ENCODE measurements at places on chromosomes 7 and 10. TPM values are rescaled to one million over a fixed set of nuclear protein-coding genes. Genes with fewer than 3 reads are reported as not detected.

- peak; percentile 64 for DNase-seq
Observed at GRCh38 chr7:156751319-156751718, 110.7 kb downstream of the RNF32 start.

DNA sequence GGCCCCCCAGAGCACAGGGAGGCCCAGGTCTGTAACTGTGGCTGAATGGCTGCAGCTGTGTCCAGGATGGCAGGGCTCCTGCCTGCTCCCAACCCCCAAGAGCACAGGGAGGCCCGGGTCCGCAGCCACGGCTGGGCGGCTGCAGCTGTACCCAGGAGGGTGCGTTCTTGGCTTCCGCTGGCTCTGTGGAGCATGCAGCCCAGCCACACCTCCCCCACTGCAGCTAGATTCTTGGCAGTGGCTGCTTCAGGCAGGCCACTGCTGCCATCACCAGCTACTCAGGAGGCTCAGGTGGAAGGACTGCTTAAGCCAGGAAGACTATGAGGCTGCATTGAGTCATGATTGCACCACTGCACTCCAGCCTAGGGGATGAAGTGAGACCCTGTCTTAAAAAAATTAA lies 27.9 kb downstream of the C7orf25 start:
- no peak for DNase-seq

GRCh38 chr7:127901895-127902703 lies 129.1 kb downstream of the LRRC4 start:
- DNase-seq: no peak

GRCh38 chr10:4945766-4946717 lies 17.2 kb upstream of the AKR1C1 start:
- no peak for DNase-seq

DNA sequence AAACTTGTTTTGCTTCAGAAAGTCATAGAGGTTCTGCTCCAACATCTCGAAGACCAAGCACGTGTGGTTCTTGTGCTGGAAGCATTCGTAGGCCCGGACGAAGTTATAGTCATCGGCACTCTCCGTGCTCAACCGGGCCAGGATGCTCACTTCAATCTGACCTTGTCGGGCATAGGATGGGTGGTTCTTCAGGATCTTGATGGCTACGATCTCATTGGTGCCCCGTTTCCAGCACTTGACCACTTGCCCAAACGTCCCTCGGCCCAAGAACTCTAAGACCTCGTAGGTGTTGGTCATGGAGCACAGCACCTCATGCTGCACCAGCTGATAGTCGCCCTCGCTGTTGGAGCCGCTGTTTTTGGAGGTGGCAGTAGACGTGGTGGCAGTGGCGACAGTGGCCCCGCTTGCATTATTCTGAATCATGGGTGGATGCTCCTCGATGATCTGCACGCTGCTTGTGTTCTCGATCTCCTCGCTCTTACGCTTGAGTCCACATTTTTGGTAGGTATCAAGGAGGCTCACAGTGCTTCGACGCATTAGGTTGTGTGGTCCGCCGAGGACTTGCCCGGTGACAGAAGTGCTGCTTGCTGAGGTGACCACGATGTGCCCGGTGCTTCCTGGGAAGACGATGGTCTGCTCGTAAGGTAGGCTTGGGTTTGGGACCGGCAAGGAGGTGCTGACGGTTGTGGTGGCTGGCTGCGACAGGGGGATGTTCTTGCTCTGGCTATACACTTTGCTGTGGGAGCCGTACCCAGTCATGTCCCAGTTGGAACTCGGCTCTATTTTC lies 61.4 kb downstream of the HIPK2 start:
- DNase-seq: no peak

GRCh38 chr10:55212051-55212450 lies 411.0 kb upstream of the PCDH15 start:
- DNase-seq: no peak

GRCh38 chr7:46290374-46291049 lies 369.4 kb upstream of the IGFBP3 start:
- DNase-seq: no peak

DNA sequence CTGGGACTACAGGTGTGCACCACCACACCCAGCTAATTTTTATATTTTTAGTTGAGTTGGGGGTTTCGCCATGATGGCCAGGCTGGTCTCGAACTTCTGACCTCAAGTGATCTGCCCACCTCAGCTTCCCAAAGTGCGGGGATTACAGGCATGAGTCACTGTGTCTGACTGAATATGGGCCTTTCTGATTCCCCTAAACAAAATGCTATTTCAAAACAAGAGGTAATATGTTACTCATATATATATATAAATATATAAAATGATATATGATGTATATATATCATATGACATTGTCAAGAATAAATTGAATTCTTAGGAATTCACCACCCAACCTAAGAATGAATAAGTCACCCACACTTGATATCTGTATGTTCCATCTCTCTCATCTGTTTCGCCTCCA lies 12.8 kb upstream of the TIAL1 start:
- DNase-seq: no peak

DNA sequence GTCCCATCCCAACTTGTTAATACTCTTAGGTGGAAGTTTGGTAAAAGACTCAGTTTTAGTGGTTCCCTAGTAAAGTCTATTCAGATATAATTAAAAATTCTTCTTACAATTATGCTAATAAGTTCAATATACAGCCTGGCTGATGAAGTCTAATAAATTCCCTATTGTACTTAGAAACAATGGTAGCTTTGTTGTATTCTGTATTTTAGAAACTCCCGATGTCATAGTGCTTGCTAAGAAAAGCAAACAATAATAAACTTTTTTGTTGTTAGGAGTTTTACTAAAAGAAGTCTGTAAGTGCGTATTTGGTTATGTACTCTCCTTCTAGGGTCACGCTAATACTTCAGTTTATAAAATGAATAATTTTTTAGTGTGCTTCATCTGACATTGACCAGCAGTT lies 206.8 kb downstream of the VTI1A start:
- DNase-seq: no peak

- DNase-seq: no peak
Observed at GRCh38 chr10:69384320-69384719, 32.4 kb downstream of the TACR2 start.

GRCh38 chr10:117653170-117653515 lies 110.6 kb downstream of the EMX2 start:
- DNase-seq: peak; percentile 59

DNA sequence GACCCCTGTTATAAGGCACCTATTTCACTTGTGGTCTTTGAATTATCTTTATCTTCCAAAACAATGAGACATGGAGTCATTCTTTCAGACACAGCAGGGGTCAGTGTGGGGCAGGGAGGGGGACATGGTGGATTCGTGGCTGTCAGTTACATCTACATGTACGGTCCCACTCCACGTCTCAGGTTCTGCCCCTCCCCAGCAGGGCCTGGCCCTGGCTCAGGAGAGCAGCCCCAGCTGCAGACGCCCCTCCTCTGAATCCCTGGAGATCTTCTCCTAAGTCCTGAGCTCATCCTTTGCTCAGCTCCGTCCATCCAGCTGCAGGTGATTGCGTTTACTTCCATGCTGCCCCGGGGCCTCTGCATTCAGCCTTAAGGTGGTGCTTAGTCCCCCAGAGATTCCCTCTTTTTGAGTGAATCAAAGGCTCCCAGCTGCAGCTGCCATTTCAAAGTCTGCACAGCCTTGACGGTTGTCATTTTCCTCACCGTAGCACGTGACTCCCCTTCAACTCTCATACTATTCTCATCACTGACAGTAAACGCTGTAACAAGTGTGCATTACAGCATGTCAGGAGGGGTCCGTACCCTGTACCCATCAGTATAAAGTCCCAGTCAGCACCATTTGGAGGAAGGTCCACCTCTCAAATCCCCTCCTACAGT lies 113.4 kb upstream of the TCERG1L start:
- DNase-seq: no peak

DNA sequence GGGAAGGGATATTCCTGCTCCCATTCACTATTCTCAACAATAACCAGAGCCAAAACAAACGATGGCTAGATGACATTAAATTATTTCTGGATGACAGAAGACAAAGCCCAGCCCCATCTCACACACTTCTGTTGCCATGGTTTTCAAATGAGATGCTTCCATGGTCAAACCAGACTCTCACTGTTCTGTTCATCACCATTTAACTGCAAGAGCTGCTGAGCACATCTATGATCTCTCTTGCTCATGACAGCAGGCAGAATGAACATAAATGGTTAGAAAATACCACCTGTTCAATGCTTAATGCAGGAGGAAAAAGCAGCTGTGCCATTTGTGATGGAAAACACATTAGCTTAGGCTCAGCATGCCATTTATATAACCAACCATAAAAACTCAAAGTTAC lies 758.6 kb upstream of the ZWINT start:
- no peak for DNase-seq

- DNase-seq: peak; percentile 67
Observed at GRCh38 chr7:105691082-105691679, 109.9 kb upstream of the EFCAB10 start.

- no peak for DNase-seq
Observed at GRCh38 chr10:5895804-5896203, 5.8 kb downstream of the FBH1 start.

- DNase-seq: no peak
Observed at GRCh38 chr10:123327450-123327849, 173.2 kb downstream of the BUB3 start.

Gene AGBL3
- total RNA-seq: 2.4 TPM

Gene TRA2A
- total RNA-seq: 97.3 TPM

Gene EPHB6
- 10.9 TPM for total RNA-seq

Gene RNF32
- total RNA-seq: 4.2 TPM

Gene CHST12
- total RNA-seq: 5.1 TPM

Gene ENO4
- not detected for total RNA-seq

Gene RBP3
- total RNA-seq: not detected

Gene OPN1SW
- total RNA-seq: not detected

Gene NUTM2E
- total RNA-seq: not detected

Gene MRLN
- total RNA-seq: not detected

Measured in activated T-cell treated with anti-CD3 and anti-CD28 coated beads, Interleukin-2, amount 50 U/mL, for 72 hours (primary cell).